ENCODE measurements at places on chromosomes 11 and 22. TPM values are rescaled to one million over a fixed set of nuclear protein-coding genes. Genes with fewer than 3 reads are reported as not detected.

C1QTNF5 gene
- not detected for total RNA-seq

NPAS4 gene
- 0.16 TPM for total RNA-seq

C2CD2L gene
- 20.0 TPM for total RNA-seq

GAL gene
- 7.2 TPM for total RNA-seq

OR51B5 gene
- total RNA-seq, result not detected

AQP11 gene
- 0.27 TPM for total RNA-seq

VEGFB gene
- 85.8 TPM for total RNA-seq

HTR3A gene
- total RNA-seq, result not detected

ADORA2A gene
- total RNA-seq, result 45.1 TPM

PRCP gene
- 30.8 TPM for total RNA-seq

EFEMP2 gene
- 8.9 TPM for total RNA-seq

NRGN gene
- total RNA-seq, result 7.8 TPM

EIF4ENIF1 gene
- 31.3 TPM for total RNA-seq

GRAP2 gene
- 65.2 TPM for total RNA-seq

WT1 gene
- not detected for total RNA-seq

B4GALNT4 gene
- total RNA-seq, result 1.9 TPM

CD248 gene
- total RNA-seq, result 11.9 TPM

ACTN3 gene
- total RNA-seq, result 0.12 TPM

CCDC88B gene
- total RNA-seq, result 73.5 TPM

SORL1 gene
- total RNA-seq, result 47.5 TPM

GPHA2 gene
- total RNA-seq, result not detected

SLC25A18 gene
- total RNA-seq, result not detected

ROM1 gene
- total RNA-seq, result 2.8 TPM

LDHAL6A gene
- not detected for total RNA-seq

MUC5AC gene
- not detected for total RNA-seq

NR1H3 gene
- total RNA-seq, result 8.1 TPM

TRIM66 gene
- 22.2 TPM for total RNA-seq

CSTPP1 gene
- 13.0 TPM for total RNA-seq

GGTLC2 gene
- total RNA-seq, result not detected

TIGD3 gene
- 0.49 TPM for total RNA-seq

TSPAN32 gene
- 5.5 TPM for total RNA-seq

PACSIN3 gene
- total RNA-seq, result 6.8 TPM

SCGB1C1 gene
- not detected for total RNA-seq

OR51B4 gene
- total RNA-seq, result not detected

OSM gene
- total RNA-seq, result 47.9 TPM

Measured in activated naive CD8-positive, alpha-beta T cell treated with anti-CD3 and anti-CD28 coated beads for 36 hours (primary cell).